IPS DF 6.9 (cell line): ENCODE measurements at places on chromosomes 16 and 17.

GRCh38 chr16:85162478-85163277 is 50.4 kb upstream of the CIBAR2 start:
- no peak for DNase-seq

DNA sequence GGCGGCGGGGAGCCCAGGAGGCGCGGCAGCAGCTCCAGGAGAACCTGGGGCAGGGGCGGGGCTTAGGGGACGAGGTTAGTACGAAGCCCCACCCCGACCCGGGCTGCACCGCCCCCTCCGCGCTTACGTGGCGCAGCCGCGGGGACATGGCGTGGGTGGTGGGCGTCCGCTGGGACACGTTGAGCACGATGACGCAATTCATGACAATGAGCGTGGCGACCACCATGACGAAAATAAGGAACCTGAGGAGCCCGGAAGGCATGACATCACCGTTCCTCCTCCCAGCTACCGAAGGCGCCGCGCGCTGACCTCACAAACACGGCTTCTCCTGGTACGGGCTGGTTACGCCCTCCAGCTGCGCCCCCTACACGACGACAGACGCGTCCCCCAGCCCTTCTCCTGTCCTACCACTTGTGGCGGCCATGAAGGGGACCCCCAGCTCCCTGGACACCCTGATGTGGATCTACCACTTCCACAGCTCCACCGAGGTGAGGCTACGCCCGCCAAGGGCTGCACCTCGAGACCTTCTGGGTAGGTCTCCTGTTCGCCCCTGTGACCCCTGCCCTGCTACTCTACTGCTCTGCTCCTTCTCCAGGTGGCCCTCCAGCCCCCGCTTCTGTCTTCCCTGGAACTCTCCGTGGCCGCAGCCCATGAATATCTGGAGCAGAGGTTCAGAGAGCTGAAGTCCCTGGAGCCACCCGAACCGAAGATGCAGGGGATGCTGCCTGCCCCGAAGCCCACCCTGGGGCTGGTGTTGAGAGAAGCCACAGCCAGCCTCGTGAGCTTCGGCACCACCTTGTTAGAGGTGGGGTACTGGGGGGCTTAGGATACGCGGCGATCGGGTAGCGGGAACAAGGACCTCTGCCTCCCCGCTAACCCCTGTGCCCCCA is at the start of gene C17orf107:
Gene C17orf107 (plus strand): TSS at position 196 of the 890 bp plus-strand sequence. CDS start 227 bp downstream, at position 423.
- DNase-seq: no peak

DNA sequence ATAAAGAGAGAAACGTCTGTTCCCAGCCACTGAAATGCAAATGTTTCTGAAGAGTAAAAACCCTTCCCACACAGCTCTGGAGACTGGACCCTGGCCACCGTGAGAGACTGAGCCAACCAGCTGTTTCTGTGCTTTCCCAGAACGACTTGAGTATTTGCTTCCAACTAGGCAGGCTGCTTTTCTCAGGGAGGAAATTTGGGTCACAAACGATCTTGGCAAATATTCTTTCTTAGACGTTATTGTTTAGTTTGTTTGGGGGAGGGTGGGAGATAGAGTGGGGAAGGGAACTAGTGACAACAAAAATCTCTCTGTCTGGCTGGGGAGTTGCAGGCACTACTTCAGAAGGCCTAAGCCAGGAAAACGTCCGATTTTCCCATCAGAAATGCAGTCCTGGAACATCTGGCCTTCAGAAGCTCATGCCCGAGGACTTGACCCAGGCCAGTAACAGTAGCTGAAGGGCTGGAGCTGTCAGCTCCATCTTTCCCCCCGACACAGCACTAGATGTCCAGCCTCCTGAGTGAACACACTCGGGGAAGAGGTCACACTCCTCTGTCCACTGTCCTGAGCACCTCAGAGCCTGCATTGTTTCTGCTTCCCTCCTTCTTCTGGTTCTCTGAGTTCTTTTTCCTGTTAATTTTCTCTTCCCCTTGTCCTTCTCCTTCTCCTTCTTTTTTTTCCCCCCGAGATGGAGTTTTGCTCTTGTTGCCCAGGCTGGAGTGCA is 4.0 kb downstream of the CCDC92B start:
- no peak for DNase-seq

GRCh38 chr16:73027685-73028111 is 20.2 kb downstream of the ZFHX3 start:
- no peak for DNase-seq

DNA sequence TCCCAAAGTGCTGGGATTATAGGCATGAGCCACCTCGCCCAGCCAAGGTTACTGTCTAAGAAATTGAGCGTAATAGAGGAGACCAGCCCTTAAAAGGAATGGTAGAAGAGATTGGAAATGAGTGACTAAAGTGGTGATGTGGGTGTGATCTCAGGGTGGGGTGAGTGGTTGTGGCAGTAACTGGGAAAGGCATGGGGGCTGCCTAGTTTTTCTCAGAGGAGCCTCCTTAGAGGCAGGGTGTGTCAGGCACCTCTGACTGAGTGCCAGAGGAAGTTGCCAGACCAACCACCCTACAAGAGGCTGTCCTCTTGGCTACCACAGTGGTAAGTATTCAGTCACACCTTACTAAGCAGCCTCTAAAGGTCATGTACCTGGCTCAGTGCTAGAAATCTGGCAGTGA is 8.9 kb downstream of the DUS2 start:
- no peak for DNase-seq

- DNase-seq: no peak
Observed at GRCh38 chr16:68287276-68288251, 23.2 kb downstream of the SLC7A6OS start.

DNA sequence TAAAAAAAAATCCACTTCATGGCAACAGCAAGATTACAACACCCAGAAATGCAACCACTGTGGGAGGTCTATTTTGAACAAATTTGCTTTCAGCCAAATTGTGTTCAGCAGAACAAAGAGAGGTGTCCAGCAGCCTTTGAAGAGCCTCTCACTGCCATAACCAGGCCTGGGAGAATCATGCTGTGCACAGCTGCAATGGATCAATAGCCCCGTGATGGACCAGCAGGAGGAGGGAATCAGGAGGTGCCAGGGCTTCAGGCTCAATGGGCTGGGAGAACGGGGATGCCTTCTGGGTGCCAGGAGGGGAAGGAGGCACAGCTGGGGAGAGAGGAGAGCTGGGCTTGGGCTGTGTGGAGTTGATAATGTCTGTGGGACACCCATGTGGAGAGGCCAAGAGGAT is 366.2 kb upstream of the EEF2KMT start:
- no peak for DNase-seq

DNA sequence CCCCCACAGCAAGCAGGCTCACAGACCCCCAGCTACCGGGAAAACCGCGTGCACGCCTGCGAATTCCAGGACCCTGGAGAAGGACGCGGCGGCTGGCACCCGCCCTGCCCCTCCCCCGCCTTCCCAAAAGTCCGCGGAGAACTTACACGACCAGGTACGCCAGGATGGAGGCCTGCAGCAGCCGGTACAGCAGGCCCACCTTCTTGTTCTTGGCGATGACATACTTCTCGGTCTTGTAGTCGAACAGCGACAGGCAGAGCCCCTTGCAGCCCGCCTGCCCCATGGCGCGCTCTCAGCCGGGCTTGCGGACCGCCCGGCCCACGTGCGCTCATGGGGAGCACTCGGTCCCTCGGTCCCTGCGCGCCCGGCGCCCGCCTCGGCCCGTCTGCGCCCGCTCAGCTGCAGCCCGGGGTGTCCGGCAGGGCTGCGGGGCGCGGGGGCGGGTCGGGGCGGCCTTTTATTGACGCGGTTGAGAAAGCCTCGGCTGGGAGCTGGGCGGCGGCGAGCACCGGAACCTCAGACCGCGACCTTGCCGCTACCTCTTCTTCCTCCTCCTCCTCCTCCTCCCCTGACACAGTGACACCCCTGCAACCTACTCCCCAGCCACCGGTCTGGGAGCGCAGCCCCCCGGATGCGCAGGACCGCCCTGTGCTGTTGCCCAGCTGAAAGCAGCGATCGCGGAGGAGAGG is at the start of gene P2RX5:
Gene P2RX5 (minus strand): TSS at position 433 of the 689 bp plus-strand sequence. CDS start 150 bp downstream, at position 283.
- DNase-seq: no peak

DNA sequence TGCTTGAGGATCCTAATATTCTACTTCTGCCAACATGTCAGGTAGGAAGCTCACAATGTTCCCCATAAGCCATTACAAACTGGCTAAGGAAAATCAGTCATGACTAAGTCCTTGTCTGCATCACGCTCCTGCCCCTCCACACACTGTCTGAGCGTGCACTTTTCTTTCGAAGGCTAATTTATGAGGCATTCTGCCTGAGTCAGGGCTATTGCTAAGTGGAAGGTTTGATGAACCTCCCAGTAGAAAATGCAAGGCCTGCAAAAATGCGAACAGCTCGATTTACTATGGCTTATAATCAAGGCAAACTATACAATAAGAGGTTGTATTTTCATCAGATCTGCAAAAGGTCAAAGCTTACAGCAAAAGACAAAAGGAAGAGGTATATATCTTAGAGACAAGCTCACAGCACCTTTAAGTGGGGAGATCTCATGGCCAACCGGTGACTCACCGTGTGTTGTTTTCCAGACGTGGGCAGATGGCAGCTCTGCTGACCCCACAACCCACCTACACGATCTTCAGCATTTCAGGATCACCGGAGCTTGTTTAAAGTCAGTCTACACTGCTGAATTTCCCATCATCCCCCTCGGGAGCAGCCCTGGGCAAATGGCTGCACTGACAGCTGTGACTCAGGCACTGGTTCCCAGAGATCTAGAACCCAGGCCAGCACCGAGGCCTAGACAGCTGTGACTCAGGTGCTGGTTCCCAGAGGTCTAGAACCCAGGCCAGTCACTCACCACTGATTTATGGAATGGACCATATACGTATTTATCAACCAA is 26.1 kb downstream of the MEAK7 start:
- no peak for DNase-seq

DNA sequence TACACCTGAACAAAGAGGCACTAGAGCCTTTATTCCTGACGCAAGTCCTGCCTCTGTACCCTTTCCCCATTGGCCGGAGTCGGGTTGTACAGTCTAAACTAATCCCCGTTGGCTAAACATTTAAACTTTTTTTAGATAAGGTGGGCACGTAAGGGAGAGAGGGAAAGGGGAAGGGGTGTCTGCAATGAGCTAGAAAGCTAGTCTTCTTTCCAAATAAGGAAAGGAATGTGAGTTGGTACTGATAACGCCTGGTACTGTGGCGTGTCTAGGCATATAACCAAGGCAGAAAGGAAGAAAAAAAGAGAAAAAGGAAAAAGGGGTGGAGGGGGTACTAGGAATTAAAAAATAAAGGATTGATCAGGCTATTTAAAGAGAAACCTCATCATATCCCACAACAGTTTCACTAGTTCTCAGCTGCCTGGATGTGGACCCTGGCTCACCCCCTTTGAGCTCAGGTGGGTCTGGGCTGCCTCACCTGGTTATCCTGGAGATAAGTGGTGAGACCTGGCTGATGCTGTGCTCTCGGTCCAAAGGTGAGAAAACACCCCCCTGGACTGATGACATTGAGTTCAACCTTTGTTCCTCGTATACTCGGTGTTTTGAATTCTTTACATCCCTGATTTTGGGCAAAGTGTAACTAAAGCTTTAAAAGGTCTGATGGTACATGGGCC is 90.9 kb upstream of the EEF2KMT start:
- no peak for DNase-seq

DNA sequence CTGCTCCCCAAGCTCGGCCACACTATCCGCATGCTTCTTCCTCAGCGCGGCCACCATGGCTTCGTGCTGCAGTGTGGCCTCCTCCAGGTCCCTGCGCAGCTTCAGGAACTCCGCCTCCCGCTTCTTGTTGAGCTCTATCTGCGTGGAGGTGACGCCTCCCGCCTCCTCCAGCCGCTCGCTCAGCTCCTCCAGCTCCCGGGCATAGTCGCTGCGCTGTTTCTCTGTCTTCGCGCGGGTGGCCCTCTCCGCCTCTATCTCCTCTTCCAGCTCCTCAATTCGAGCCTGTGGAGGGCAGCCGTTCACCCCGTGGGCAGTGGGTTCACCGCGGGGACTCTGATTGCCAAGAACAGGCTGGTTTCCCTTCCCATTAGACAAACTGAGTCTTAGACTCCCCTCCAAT is 19.0 kb downstream of the MYH3 start:
- DNase-seq: no peak

DNA sequence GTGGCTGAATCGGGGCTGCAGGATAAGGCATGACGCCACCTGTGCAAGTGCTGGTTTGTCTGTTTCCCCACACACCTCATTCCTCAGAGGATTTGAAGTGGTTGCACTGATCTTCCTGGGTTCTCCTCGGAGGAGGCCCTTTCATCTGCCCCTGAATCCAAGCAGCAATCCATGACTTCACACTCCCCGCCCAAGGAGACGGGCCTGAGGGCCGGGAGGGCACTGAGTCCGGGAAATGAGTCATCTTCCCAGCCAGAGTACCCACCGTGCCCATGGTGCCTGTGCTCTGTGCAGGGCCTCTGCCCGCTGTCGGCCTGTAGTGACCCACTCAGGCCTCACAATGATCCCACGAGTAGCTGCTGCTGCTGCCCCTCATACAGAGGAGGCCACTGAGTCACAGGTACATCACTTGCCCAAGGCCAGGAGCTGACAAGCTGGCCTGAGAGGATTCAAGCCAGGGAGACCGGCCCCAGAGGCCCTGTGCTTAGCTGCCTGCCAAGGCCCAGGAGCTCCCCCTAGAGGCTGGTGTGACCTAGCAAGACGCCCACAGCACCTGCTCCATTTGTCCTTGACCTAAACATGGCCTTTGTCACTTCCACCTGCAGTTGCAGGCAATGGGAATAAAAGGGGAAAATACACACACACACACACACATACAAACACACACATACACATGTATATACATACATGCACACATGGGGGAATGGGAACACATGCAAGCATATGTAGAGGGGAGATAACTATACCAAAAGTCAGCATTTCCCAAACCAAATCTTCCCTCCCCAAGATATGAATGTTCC is 240.0 kb downstream of the C16orf95 start:
- DNase-seq: no peak

- no peak for DNase-seq
Observed at GRCh38 chr16:77782694-77783093, 5.7 kb upstream of the VAT1L start.

GRCh38 chr16:12336141-12336540 is 359.6 kb downstream of the SNX29 start:
- no peak for DNase-seq

GRCh38 chr16:1193143-1193824 is 31.8 kb downstream of the TPSG1 start:
- no peak for DNase-seq

- DNase-seq: no peak
Observed at GRCh38 chr16:12065866-12066545, 89.5 kb downstream of the SNX29 start.

- DNase-seq: no peak
Observed at GRCh38 chr16:56871172-56871593, 6.2 kb downstream of the SLC12A3 start.

DNA sequence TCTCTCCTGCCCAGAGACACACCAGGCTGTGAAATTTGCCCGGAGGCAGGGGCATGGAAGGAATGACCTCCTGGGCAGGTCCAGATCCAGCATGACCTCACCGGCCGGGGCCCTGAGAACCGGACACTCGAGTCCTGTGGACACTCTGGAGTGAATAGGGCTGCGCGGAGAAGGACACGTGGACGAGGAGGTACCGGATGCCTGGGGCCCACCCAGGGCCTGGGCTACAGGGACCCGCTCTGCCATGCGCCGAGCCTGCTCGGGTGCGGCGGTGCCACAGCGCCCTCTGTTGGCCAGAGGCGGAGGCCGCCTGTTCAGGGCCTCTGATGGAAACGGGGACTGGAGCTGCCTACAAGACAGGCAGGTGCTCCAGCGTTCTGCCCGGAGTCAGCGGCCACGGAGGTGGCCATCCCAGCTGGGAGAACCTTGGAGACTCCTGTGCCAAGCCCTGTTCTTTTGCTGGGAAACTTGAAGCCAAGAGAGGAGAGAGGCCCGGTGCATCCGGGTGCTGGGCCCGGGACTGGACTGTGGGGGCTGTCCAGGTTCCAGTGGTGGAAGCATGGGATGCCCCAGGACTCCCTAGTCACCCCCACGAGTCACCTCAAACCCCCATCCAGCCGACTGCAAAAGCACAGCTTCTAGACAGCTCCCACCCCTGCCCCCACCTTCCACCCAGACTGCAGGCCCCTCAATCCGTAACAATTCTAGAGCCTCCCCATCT is 19.3 kb upstream of the NXPH3 start:
- no peak for DNase-seq
